ENCODE measurements at places on chromosomes 6 and 20.

DNA sequence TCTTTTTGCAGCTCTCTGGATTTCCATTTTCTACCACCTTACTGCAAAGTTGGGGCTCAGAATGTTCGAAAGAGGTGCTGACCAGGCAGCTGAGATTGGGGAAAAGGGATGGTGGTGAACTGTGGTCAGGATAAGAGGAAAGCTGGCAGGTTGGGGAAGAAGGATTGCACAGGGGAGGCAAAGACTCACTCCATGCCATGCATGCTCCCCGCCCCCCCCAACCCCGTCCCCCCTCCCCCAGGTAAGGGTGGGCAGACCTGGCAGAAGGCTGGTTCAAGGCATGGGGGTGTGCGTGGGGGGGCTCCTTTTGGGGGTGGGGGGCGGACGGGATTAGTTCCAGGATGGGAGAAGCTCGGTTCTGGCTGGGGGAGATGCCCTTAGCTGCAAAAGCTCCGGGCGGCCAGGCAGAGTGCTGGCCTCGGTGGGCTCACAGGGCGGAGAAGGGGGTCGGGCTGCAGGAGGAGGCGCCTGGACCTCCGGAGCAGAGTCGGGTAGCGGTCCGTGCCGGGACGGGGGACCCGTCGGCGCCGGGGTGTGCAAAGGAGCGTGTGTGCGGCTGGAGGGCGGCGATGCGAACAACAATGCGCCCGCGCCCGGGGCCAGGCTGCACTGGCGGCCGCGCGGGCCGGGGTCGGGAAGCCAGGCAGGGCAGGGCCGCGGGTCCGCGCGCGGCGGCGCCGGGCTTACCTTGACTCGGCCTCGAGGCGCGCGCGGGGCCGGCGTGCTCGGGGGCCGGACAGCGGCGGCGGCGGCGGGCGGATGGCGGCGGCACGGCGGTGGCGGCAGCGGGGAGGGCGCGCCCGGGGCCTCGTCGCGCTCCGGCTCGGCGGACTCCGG is 880 bp downstream of the ADNP start:
- no peak for DNase-seq

DNA sequence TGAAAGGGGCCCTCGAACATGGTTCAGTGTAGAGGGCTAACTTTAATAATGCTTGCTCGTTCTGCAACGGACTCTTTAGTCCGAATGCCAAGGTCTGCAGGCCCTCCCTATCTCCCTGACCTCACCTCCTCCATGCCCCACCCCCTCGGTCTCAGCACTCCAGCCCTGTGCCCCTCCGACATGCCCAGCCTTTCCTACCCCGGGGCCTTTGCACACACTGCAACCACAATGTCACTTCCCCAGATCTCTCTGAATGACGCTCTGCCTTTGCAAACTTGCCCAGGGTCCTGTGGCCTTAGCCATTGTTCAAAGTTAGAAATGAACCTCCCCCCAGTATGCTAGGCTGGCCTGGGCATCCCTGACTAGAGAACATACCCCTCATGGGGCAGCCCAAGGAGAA is 50.0 kb upstream of the NFATC2 start:
- no peak for DNase-seq

DNA sequence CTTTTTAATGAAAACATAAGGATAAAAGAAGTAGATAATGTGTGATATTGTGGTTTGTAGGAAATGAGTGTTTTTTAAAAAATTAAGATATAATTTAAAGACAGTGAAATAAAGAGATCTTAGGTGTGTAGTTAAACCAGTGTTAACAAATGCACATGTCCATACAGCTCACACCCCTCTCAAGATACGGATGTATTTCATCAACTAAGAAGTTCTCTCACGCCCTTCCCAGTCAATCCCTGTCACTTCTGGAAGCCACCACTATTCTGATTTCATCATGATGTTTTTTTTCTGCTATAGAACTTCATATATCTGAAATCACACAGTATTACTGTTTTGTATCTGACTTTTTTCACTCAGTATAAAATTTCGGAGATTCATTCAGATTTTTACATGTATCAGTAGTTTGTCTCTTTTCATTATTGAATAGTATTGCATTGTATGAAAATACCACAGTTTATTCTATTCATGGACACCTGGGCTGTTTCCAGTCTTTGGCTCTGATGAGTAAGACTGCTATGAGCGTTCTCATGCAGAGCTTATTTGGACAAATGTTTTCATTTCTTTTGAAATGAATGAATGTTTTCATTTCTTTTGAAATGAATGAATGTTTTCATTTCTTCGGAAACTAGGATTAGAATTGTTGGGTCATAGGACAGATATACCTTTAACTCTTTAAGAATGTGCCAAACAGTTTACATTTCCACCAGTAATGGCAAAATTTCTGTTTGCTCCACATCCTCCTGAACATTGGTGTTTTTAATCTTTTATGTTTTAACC is 49.7 kb upstream of the ELOVL5 start:
- DNase-seq, result no peak

- DNase-seq, result no peak
Observed at GRCh38 chr6:32982084-32982701, 13.8 kb downstream of the BRD2 start.

GRCh38 chr6:150267686-150268561 is 100.9 kb upstream of the IYD start:
- DNase-seq, result no peak

- DNase-seq, result no peak
Observed at GRCh38 chr6:123529843-123530242, 106.9 kb downstream of the TRDN start.

DNA sequence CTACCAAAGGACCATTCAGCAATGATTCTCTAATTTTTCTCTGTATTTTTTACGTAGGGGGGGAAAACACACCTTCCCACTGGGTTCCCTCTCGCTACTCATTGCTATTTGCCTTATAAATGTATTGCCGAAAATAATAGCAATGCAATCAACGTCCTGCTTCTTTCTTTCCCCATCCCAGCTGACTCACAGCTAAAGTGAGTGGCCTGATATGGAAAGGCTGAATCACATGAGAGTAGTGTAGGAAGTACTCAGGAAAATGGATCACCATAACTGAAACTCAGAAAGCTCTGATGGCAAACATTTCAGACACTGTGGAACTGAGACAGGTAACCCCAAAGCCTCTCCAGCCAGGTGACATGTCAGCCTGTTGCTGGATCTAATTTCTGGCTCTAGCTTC is 49.3 kb upstream of the SRPK1 start:
- DNase-seq, result no peak

GRCh38 chr20:41038878-41039404 is 10.3 kb downstream of the TOP1 start:
- no peak for DNase-seq

GRCh38 chr20:49659056-49659455 is 54.6 kb downstream of the B4GALT5 start:
- no peak for DNase-seq

- no peak for DNase-seq
Observed at GRCh38 chr6:151141685-151142084, 98.1 kb upstream of the AKAP12 start.

DNA sequence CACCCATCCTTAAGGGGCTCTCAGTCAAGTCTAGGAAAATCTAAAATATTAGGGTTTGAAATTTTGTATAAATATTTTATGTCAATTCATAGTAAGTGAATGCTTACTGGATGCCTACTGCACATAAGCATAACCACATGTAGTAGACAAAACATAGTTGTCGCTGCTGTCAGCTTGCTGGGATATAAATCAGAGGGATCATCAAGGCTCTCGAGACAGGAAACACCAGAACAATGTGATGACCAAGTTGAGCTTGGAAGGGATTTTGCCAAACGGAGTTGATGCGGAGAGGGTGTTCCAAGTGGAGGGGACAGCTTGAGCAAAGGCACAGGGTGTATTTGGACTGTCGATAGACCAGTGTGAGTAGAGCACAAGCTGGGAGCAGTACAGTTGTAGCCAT is 105.8 kb upstream of the SUPT3H start:
- DNase-seq, result no peak

All from activated gamma-delta T cell treated with anti-CD3 and anti-CD28 coated beads, Interleukin-2, amount 50 U/mL, for 16 hours (primary cell).